Urothelium cell line (cell line): ENCODE measurements at places on chromosomes 7 and 10.

DNA sequence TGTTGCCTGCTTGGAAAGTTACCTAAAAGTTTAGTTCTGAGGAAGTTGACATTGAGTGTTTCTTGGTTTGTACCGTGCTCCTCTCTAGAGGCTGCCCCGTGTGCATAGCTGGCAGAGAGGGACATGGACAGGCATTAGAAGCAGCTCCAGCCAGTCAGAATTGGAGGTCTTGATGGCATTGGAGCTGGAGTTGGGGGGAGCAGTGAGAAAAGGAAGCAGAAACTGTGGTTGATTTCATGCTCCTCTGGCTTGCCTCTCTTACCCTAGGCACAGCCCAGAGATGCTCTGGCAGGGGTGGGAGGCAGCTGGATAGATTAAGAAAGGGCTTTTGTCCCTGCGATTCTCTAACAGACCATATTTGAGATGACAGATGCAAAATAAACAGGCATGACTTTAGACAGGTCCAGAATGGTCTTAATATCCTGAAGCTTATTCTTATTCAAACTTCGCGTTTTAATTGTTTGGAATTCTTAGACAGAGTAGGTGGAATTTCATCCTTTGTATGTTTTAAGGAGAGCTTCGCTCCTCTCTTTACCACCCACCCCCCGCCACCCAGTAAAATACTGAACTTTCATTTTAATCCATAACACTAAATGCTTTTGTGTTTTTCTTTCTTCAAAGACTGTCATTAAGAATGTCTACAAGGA, 73.5 kb upstream of the GLCCI1 start:
- no peak for DNase-seq

- DNase-seq = no peak
These were observed 155.1 kb upstream of the ETV1 start for GRCh38 chr7:14144538-14144937.

- no peak for DNase-seq
These were observed 18.7 kb upstream of the ARID5B start for GRCh38 chr10:61882621-61883370.

DNA sequence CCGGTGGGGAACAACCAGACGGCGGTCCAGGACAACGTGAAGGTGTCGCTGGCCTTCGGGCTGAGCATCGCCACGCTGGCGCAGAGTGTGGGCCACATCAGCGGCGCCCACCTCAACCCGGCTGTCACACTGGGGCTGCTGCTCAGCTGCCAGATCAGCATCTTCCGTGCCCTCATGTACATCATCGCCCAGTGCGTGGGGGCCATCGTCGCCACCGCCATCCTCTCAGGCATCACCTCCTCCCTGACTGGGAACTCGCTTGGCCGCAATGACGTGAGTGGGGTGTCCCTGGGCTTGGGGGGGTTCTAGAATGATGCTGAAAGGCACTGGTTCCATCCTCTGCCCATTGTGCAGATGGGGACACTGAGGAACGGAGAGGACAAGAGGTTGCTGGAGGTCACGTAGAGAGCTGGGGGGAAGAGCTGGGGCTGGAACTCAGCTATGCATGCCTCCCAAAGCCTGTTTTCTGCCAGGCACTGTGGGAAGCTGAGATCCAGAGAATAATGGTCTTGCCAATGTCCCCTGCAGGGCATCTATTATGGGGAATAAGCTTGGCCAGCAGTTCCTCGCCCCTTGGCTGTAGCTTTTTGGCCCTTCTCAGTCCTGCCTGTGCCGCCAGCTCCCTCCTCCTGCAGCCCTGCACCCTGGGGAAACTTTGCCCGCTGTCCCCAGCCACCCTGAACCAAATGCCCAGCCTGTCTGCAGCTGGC, 523 bp downstream of the AQP1 start:
- no peak for DNase-seq

DNA sequence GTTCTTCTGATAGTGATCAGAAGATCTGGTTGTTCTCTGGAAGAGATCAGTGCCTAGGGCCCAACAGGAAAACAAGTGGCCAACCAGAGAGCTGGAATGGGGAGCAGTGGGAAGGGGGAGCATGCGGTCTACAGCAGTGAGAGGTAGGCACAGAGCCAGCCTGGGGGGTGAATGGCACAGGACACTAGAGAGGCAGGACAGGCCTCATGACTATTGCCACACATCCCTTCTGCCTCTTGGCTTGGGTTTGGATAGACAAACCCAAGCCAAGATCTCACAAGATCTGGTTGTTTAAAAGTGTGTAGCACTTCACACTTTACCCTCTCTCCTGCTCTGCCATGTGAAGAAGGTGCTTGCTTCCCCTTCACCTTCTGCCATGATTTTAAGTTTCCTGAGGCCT, 224.4 kb downstream of the ARHGAP12 start:
- no peak for DNase-seq

DNA sequence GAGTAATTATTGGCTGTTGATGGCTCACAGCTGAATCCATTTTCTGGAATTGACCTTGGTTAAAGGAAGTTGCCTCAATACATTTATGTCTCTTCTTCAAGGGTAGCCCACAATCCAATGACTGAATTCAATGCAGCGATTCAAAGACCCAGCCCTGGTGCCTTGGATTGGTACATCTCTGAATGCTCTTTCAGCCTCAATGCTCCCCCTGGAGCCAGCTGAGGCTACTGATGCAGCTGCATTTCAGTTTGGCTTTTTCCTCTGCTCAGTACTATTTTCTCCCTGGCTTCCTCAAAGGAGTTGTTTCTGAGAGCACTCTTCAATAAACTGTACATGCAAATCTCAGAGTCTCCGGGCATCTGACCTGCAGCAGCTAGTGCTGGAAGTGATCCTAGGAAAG, 633 bp upstream of the EBLN1 start:
- no peak for DNase-seq

- no peak for DNase-seq
These were observed 15.7 kb downstream of the PKD1L1 start for GRCh38 chr7:47932466-47933037.

DNA sequence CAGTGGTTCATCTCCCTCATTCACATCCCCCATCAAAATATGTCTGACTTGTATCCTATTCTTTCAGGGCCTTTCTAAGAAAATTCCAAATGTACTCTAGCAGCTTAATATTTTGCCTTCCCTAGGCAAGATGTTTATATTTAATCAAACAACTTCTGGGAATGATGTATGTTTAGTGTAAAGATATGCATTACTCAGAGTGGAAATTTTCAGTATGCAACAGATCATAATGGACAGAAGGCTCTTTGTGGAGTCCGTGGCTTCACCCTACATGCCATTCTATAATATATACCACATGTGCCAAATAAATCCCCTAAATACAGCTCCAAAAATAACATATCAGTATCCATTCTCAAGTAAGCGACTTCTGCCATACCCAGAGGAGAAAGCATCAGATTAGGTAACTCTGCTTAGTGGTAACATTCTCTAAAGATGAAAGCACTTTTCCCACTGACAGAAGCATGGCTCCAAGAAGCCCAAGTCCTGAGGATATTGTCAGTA, 316.6 kb downstream of the KCNMA1 start:
- no peak for DNase-seq

- no peak for DNase-seq
These were observed 126.9 kb downstream of the TACC2 start for GRCh38 chr10:122115874-122116273.

- DNase-seq = no peak
These were observed 162.0 kb downstream of the DGKI start for GRCh38 chr7:137684776-137685175.

- DNase-seq = no peak
These were observed 276.5 kb downstream of the HDAC9 start for GRCh38 chr7:18771834-18772566.

DNA sequence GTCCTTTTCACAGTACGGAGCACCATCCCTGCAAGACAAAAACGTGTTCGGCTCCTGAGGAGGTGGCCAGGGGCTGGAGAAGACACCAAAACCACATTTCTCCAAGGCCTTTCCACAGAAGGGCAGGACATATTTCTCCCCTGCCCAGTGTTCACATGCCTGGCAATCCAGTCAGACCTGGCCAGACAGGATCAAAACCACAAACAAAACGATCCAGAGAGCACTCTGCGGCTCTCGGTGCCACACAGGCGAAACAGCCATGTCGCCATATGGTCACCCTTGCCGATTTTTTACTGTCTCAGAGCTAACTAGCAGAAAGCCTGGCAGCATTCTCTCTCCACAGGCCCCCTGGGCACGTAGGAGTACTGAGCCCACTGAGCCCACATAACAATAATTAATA, 113.0 kb downstream of the ABLIM1 start:
- no peak for DNase-seq

DNA sequence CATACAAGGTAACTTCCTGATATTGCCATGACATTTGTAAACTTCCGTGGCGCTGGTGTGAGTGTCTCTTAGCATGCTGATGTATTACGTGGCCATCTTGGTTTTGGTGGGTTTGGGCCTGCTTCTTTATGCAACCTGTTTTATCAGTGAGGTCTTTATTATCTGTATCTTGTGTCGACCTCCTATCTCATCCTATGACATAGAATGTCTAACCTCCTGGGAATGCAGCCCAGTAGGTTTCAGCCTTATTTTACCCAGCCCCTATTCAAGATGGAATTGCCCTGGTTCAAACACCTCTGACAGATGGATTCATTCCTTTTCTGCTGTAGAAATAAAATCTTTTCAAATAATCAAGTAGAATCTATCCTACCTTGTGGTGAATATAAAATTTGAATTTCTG, 23.0 kb upstream of the GPR141 start:
- no peak for DNase-seq
